Adipocyte (in vitro differentiated cells): ENCODE measurements at places on chromosomes 6 and 20.

- DNase-seq = no peak
These were observed 80.0 kb upstream of the FOXQ1 start for GRCh38 chr6:1231941-1232340.

DNA sequence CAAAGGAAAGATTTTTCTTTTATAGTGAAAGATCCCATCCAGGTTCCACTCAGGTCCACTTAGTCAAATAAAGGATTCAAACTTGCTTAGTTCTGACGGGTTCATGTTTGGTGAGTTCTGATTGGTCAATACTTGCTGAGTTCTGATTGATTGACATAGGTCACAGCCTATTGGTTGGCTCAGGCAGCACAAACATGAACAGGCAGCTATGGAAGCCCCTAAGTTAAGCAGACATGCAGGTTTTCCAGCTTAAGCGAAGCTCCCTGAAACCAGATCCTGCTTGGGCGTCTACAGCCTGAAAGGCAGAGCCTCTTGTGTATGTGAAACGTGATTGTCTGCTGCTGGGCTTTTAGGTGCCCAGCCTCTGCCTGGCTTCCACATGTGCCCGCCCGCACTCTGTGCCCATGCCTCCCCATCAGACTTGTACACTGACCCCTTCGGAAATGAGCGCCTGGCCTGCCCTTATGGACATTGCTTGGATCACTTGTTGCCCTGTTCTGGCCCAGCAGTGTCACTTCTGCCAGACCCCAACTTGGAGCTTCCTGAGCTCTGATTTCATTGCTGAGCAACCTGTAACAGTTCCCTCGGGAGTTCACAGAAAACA, 45.4 kb upstream of the ECI2 start:
- no peak for DNase-seq

DNA sequence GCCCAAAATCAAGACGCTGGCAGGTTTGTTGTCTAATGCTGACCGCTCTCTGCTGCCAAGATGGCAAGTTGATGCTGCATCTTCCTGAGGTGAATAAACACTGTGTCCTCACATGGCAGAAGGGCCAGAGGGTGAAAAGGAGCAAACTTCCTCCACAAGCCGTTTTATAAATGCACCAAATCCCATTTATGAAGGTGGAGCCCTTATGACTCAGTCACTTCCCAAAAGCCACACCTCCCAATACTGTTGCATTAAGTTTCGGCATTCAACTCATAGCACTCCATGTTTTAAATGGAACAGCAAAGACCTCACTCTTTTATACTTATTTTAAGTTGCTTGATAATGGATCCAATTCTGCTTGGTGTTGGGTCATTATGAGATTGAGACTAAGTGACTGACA, 316.6 kb downstream of the RFPL4B start:
- no peak for DNase-seq

GRCh38 chr20:31962761-31963160, 5.2 kb upstream of the XKR7 start:
- no peak for DNase-seq

DNA sequence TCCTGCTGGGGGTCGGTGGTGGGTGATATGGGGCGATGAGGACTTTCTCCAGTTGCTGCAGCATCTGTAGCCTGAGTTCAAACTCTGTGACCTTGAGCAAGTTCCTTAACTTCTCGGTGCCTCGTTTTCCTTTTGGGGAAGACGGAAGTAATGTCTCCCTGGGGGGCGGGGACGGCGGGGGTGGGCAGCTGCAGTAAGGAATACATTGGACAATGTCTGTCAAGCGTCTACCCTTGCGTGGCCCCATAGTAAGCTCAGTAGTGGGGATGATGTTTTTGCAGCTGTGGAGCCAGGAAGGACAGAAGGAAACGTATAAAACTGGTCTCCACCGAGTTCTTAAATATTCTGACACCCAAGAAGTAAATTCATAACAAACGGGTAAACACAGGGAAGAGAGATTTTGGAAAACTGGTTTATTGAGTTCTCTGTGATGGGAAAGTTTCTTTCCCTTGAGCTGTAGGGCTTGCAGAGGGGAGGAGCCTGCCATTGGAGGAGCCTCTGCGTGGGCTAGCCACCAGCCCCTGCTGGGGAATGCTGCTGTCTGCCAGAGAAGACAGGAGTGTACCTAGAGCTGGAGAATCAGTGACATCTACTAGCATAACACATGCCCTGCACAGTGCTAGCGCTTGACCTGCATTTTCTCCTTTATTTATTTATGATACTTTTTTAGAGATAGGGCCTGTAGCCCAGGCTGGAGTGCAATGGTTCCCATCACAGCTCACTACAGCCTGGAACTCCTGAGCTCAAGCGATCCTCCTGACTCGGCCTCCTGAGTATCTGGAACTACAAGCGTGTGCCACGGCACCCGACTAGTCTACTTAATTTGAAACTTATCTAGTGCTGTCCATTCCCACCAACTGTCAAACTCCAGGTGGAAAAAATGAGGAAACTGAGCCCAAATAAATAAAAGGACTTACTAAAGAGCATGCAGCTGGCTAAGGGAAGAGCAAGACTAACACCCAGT, 1.2 kb upstream of the ACSS1 start:
- peak; percentile 41 for DNase-seq

GRCh38 chr6:12801141-12801540, 84.6 kb downstream of the PHACTR1 start:
- peak; percentile 8 for DNase-seq
